GM04503 (cell line): ENCODE measurements at places on chromosomes 12 and 14.

DNA sequence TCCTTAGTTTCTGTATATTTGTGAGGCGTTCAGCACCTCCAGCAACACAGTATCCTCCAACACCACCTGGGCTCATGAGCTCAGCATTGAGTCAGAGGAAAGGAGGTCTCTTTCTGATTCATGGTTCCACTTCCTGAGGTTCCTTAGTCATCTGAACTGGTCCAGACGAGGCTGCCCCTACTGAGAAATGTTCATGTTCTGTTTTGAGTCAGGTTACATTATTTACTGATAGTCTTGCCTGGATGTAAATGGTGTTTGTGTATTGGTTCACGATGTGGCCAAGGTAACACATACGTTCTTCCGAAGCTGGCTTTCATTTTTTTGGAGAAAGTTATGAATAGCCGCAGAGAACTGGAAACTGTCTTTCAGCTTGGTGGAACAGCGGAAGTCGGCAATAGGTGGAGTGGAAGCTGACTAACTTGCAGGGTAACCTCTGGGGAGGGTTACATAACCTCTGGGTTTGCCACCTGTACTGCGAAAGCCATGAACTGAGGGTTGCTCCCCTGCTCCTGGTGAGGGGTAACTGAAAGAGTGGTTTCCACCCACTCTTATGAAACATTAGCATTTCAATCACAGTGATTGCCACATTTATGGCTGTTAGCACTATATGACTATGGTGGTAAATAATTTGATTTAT, 42.2 kb upstream of the MANSC4 start:
- DNase-seq, result no peak

DNA sequence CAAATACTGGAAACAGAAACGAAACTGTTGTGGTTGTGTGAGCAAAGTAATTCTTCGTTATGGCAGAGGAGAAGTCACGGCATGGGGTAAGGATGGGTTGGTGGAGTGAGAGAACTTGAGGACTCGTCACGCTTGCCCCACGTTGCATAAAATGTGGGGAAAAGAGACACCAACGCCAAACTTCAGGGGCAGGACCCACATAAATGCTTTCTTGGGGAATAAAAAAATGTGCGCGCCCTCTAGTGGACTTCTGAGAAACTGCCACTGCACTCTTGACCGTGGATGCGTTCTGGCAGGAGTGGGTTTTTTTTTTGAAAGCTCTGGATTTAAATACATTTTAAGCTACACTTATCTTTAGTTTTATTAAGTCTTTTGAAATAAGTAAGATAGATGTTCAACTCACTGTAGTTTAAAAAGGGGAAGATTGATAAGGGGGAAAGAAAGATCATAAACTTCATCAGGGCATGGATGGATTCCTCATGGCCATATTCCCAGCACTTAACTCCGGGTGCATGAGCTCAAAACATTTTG, 4.1 kb upstream of the IGF1 start:
- DNase-seq, result peak; percentile 34

- DNase-seq, result no peak
Measured at GRCh38 chr14:95698287-95698686, 12.1 kb downstream of the TCL1B start.

- no peak for DNase-seq
Measured at GRCh38 chr12:1173781-1174617, 183.0 kb downstream of the ERC1 start.

GRCh38 chr14:20956376-20956976, 1.2 kb downstream of the RNASE2 start:
- DNase-seq, result no peak

- DNase-seq, result no peak
Measured at GRCh38 chr14:91125801-91126200, 11.9 kb downstream of the DGLUCY start.

DNA sequence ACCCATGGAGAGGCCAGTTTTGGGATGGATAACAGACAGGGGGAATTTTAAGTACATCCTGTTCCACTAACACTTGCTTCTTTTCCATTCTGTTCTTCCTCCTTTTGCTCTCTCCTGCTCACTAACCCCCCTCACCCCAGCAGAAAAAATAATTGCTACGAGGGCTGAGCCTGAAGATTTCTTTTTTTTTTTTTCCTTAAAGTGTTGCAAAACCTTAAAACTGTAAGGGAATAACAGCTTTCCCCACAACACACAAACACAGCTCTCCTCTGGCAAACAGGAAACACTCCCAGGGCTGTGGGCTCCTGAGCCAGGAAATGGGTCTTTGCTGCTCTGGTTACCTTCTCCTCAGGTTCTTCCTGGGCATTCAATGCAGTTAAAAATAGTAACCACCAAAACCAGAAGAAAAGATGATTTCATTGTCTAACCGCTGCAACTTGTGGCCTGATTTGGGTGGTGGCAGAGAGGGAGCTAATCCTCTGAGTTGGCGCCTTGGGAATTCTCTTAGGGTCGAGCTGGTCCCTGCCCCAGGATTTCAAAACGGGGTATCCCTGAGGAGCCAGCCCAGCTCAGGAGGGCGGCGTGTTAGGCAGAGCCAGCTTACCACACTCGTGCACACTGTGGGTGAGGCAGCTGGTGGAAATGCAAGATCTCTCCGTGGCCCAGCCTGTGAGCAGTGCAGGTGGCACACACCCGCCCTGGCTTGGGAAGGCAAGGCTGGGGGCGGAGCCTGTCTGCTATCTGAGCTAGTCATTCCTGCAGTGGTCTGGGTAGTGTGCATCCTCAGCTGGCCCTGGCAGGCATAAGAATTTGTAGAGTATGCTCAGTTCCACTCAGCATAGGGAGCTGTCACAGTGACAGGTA, 17.1 kb upstream of the EMP1 start:
- DNase-seq, result no peak

- peak; percentile 99 for DNase-seq
Measured at GRCh38 chr12:68565391-68565903, 45.3 kb upstream of the RAP1B start.

- DNase-seq, result no peak
Measured at GRCh38 chr12:40560848-40561247, 131.4 kb upstream of the CNTN1 start.

DNA sequence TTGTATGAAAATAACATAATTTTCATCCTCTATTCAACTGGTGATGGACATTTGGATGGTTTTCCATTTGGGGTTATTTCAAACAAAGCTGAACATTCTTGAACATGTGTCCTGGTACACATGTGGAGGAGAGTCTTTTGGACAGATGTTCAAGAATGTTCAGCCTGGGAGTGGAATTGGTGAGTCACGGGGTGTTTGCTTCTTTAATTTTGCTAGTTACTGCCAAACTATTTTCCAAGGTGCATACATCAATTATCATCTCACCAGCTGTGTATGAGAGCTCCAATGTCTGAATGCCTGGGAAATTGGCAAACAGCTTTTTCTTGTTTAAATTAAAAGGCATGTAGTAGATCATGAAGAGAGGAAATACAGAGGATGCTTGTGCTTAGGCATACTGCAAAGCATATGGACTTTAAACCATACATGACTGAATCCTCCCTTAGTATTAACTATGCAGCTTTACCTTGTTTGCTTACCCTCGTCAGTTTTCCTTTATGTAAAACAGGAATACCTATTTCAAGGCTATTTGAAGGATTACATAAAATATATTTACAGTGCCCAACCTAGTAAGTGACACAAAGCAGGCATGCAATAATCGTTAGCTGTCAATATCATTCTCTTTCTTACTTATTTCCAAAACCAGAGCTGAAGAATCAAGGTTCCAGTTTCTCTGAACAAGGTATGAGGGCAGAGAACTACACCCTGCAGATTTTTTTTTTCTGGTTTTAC, 152.1 kb downstream of the ITPR2 start:
- DNase-seq, result no peak

DNA sequence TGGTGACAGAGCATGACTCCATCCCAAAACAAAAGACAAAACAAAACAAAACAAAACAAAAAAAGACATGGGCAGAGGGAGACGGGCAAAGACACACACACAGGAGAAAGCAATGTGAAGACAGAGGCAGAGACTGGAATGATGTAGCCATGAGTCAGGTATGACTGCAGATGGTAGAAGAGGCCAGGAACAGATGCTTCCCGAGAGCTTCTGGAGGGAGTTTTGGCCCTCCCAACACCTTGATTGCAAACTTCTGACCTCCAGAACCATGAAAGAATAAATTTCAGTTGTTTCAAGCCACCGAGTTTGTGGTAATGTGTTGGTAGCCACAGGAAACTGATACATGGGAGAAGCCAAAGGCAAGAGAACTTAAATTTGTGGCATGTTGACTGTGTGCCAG, 27.1 kb downstream of the VWF start:
- no peak for DNase-seq

GRCh38 chr12:10279937-10280336, 27.7 kb upstream of the KLRD1 start:
- DNase-seq, result no peak

DNA sequence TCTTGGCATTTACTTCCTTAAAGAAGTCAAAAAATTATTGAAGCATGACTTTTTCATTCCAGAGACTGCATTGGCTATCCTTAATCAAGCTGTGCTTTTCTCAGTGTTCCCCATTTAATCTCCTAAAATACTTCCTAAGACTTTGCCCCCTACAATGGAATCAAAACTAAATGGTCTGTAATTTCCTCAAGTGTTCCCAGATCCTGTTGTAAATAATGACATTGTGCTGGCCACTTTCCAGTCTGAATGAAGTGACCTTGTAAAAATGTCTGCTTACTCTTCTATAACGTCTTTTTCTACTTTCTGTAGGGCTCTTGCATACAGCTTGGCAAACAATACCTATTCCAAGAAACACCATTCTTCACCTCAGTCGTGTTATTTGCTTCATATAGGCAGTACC, 45.3 kb upstream of the MBIP start:
- DNase-seq, result no peak

GRCh38 chr12:607541-608001, 55.7 kb downstream of the NINJ2 start:
- DNase-seq, result no peak

- no peak for DNase-seq
Measured at GRCh38 chr12:84994426-84994825, 41.7 kb downstream of the TSPAN19 start.

- DNase-seq, result no peak
Measured at GRCh38 chr14:76168531-76168930, 16.8 kb downstream of the GPATCH2L start.

GRCh38 chr14:90715993-90716392, 100.2 kb downstream of the TTC7B start:
- no peak for DNase-seq

DNA sequence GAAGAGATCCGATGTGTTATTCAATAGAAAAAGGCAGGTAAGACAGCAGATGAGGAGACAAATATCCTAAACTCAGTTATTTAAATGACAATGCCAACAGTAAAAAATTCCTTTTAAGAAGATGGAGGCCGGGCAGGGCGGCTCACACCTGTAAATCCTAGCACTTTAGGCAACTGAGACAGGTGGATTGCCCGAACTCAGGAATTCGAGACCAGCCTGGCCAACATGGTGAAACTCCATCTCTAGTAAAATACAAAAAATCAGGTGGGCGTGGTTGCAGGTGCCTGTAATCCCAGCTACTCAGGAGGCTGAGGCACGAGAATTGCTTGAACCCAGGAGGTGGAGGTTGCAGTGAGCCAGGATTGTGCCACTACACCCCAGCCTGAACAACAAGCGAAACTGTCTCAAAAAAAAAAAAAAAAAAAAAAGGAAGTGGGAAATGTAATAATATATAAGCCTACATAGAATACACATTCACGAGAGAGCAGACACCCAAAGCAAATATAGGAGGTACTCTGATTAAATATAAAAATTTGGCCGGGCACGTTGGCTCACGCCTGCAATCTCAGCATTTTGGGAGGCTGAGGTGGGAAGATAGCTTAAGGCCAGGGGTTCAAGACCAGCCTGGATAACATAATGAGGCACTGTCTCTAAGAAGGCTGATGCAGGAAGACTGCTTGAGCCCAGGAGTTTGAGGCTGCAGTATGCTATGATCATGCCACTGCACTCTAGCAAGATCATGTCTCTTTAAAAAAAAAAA, 19.0 kb downstream of the CORO1C start:
- DNase-seq, result no peak

DNA sequence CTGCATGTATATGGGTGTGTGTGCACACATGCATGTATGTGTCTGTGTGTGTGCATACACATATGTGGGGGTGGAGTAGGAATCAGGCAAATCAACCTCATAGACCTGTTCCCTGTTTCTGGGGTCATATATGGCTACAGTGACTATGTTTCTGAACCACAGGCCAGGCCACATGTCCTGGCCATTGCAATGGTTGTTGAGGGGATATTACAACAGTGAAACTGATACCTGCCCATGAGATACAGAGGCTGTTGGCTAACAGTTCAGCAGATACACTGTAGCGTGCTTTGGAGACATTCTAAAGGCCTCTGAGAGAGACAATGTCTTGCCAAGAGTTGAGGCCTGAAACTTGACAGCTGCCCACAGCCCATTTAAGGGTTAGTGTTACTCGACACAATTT, 47.3 kb upstream of the FOS start:
- no peak for DNase-seq

DNA sequence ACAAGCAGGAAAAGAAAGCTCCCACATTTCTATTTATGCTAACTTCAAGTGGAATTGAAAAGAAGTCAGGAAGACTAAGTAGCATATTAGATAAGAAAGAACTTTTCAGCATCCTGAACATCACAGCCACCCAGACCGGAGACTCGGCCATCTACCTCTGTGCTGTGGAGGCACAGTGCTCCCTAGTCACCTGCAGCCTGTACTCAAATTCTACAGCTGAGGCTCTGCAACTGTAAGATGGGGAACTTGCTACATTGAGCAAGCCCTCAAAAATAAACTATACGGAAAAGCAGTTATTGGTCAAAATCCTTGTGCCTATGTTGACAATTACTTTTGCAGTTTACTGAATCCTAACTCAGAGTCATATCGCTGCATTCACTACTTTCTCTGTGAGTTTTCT, 361.9 kb downstream of the DAD1 start:
- no peak for DNase-seq

- no peak for DNase-seq
Measured at GRCh38 chr12:52615912-52616311, 2.4 kb downstream of the KRT73 start.

DNA sequence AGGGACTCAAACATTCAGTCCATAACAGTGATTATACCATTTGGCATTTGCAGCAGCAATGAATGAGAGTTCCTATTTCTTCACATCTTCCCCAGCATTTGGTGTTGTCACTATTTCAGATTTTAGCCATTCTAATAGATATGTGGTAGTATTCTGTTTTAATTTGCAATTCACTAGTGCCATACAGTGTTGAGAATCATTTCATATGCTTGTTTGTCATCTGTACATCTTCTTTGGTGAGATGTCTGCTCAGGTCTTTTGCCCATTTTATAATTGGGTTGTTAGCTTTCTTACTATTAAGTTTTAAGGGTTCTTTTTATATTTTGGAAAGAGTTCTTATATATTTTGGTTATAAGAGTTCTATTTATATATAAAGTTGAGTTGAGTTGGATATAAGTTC, 276.5 kb downstream of the FUT8 start:
- no peak for DNase-seq

GRCh38 chr12:109539508-109539907, 33.8 kb downstream of the MMAB start:
- DNase-seq, result no peak

DNA sequence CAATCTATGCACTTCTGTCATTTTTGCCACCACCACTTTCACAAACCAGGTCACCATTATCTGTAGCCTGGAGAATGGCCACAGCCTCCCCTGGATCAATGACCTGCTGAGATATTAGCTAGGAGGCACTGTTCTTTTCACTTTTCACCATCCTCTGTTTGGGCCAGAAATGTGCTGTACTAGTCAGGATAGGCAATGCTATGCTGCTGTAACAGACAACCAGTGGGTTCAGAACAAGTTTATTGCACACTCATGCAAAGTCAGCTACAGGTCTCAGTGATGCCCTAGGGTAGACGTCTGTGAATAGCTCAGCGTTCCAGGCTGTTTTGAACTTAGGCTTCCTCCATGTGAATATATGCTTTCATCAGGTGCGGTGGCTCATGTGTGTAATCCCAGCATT, 231.5 kb downstream of the SUDS3 start:
- DNase-seq, result no peak
